Activated CD4-positive, alpha-beta T cell treated with anti-CD3 and anti-CD28 coated beads, Interleukin-2, amount 50 U/mL, for 48 hours (primary cell): ENCODE measurements at places on chromosomes 3 and 15.

- no peak for DNase-seq
Observed at GRCh38 chr3:113234028-113234427, 22.7 kb downstream of the BOC start.

DNA sequence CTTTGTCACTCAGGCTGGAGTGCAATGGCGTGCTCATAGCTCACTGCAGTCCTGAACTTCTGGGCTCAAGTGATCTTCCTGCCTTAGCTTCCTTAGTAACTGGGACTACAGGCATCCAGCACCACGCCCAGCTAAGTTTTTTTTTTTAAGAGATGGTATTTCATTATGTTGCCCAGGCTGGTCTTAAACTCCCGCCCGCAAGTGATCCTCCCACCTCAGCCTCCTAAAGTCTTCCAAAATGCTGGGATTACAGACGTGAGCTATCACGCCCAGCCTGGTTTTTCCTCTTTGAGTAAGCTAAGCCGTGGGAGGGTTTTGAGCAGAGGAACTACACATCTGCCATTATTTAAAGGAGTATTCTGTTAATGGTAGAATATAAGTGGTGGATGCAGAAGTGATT lies 7.4 kb upstream of the LRRFIP2 start:
- DNase-seq: no peak

DNA sequence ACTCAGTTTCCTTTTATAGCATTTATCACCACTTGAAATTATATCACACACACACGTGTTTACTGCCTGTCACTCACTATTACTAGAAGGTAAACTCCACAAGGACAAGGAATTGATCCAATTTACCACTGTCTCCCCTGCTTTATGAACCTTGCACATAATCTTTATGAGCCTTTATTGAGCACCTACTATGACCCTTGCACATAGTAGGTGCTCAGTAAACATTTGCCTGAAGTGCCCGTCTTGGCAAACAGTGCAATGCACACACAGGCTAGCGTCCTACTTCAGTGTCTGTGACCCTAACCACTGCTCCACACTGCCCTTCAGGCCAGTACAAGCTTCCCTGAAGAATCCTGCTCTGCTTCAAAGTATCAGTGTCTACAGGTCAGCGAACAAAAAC lies 237.7 kb upstream of the TMC3 start:
- DNase-seq: no peak

GRCh38 chr15:64640146-64640871 lies 135.1 kb downstream of the RBPMS2 start:
- DNase-seq: no peak

DNA sequence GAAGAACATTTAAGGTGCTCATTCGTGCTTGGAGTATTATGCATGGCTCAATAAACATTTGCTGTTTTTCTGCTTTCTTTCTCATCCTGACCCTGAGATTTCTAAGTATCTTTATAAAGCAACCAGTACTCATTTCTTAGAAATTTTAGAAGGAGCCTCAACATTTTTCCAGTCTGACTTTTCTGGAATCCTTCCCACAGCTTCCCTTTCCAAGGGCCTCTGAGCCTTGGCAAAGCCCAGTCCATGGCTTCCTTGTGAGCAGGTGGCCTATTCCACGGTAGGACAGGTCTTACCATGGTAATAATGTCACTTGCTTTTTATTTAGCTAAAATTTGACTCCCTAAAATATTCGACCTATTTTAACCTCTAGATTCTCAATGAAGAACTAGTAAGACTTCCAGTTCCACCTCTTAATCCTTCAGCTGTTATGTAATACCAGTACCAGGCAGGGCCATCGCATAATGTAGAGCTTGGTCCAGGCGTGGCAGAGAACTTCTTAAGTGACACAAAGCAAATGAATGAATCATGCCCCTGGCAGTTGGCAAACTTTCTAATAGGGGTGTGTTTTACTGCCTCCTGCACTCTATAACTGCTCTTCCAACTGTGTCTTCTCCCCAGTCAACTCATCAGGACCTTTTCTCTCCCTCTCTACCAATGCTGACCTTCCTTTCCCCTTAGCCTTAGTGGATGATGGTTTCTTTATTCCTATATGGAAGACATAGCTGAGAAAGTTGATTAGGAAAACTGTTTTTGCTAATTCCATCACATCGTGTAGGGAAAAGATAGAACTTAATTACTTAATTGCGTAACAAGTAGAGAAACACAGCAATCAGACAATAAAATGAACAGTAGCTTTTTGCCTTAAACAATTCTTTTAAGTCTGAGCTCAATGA lies 894 bp upstream of the TM4SF4 start:
- no peak for DNase-seq

DNA sequence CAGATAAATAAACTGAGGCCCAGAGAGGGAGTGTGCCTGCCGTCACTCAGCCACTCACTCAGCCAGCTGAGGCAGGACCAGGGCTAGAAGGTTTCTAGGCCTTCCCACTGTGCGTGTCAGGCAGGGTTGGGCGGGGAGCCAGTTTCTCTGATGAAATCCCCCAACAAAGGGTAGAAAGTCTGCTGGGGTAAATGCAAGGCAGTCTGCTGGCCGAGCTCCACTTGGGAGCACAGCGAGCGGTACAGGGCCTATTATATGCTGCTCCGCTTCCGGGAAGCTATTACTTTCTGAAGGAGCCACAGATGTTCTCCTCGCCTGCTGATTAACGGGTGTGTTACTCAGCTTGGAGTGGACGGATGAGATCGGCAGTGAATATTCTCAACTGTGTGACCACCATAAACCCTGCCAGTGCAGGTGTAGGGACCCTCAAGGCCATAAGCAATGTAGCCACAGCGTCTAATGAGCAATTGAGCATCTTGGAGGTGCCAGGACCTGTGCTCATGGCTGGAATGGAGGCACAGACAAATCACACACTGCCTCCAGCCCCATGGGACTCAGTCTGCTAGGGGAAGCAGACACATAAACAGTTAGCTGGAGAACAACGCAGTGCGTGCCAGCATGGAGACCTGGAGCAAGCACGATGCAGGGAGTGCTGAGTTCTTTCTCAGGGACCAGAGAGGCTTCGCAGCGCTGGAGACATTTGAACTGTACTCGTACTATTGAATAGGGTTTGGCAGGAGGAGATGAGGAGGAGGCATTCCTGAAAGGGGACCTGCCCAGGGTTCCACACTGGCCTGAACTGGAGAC lies 42.1 kb downstream of the CORO2B start:
- no peak for DNase-seq

GRCh38 chr3:89287902-89288508 lies 180.6 kb downstream of the EPHA3 start:
- DNase-seq: no peak

DNA sequence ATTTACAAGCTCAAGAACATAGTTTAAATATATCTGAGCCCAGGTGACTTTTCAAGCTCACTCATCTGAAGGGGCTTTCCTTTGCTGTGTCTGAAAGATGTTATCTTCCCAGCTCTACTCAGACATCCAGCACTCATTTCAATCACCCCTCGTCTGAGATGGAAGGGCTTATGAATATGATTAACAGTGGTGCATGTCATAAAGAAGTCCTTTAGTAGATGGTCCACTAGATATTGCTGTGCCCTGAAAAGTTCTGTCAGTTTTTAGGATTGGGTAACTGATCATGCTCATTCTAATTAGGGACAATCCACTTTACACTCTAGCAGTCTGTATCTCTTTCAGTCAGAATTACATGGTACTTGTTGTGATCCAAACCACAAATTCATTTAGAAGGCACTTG lies 28.3 kb downstream of the RETNLB start:
- DNase-seq: no peak

GRCh38 chr15:98853617-98854420 lies 153.8 kb downstream of the PGPEP1L start:
- no peak for DNase-seq

GRCh38 chr3:68958932-68959331 lies 26.6 kb upstream of the TAFA4 start:
- no peak for DNase-seq

DNA sequence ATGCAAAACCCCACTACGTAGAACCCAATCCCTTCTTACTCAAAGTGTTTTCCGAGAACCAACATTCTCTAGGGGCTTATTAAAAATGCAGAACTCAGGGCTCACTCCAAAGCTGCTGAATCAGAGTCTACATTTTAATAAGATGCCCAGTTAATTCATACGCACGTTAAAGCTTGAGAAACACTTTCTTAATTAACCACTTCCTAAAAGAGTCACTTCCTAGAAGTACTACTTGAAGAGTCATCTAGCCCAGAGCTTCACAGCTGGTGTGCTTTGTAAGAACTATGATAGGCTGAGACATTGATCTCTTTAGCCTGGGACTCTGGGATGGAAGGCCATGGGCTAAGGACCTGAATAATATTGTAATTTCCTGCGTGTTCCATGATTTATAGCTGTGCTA lies 9.0 kb downstream of the COL6A5 start:
- DNase-seq: no peak

GRCh38 chr15:31049111-31049510 lies 52.4 kb downstream of the TRPM1 start:
- no peak for DNase-seq

- peak; percentile 79 for DNase-seq
Observed at GRCh38 chr3:52123106-52123725, 31.0 kb downstream of the POC1A start.

DNA sequence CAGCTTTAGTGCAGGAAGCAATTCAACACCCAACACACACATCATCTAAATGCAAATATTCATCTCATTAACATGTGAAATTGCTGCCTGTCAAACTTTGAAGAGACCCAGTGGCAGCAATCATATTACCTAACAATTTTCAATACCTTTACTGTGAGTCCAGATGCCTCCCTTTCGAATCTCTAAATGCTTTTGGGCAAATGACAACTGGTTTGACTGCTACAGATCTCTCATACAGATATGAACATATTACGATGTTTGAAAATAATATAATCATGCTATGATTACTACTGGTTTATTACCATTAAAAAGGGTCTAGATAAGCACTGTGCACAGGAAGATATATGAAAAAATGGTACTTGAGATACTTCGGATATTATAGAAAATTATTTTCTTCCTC lies 137.9 kb downstream of the ADAMTS9 start:
- DNase-seq: no peak

DNA sequence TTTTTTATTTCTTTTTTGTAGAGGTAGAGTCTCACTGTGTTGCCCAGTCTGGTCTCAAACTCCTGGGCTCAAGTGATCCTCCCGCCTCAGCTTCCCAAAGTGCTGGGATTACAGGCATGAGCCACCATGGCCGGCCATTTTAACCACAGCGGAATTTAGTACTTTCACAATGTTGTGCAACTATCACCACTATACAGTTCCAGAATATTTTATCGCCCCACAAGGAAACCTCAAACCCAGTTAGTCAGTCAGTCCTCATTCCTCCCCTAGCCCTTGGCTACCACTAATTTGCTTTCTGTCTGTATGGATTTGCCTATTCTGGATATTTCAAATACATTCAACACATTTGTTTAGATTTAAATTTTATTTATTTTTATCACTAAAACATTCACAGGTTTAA lies 15.5 kb upstream of the HOMER2 start:
- DNase-seq: no peak

DNA sequence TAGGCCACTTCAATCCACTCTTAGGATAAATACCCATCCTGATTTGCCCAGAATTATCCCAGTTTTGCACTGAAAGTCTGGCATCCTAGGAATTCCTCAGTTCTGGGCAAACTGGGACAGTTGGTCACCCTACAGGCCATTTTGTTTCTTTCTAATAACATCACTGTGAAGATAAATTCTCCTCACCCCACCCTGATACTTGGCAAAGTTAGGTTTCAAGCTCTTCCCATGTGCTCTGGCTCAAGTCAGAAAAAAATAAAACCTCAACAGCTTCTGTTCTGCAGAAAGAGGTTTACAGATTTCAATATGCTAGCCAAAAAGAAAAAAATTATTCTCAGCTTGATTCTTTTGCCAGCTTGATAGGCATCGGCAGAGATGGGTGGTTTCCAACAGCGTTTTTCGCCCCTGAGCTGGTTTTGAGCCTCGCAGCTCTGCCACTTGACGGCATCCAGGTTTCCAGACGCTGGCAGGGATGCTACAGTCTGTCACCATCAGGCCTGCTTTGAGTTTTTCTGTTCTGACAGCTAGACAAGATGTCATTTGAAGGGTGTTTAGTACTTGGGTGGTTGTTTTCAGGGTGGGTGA lies 171.4 kb downstream of the SSR3 start:
- DNase-seq: no peak

GRCh38 chr15:58962662-58963565 lies 24.5 kb upstream of the RNF111 start:
- no peak for DNase-seq

DNA sequence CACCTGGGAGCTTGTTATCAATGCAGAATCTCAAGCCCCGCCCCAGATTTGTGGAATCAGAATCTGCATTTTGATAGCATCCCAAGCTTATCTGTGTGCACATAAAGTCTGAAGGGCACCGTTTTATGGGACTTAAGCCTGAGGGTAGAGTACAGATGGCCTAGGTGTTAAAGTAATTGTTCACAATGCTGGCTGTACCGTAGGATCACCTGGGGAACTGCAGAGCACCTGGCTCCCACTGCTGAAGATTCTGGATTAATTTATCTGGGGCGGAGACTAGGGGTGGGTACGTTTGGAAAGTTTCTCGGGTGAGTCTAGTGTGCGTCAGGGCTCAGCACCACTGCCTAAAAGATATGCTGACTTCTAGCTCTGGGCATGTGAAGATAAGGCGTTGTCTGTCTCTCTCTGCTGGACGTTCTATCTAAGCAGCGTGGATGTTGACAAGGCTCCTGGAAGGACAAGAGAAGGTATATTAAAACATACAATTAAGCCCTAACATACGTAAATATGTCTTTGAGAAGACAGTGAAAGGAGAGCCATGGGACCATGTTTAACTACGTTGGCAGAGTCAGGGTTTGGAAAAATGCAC lies 63.2 kb upstream of the RASGRP1 start:
- no peak for DNase-seq

- no peak for DNase-seq
Observed at GRCh38 chr3:131899021-131899420, 135.8 kb downstream of the CPNE4 start.

DNA sequence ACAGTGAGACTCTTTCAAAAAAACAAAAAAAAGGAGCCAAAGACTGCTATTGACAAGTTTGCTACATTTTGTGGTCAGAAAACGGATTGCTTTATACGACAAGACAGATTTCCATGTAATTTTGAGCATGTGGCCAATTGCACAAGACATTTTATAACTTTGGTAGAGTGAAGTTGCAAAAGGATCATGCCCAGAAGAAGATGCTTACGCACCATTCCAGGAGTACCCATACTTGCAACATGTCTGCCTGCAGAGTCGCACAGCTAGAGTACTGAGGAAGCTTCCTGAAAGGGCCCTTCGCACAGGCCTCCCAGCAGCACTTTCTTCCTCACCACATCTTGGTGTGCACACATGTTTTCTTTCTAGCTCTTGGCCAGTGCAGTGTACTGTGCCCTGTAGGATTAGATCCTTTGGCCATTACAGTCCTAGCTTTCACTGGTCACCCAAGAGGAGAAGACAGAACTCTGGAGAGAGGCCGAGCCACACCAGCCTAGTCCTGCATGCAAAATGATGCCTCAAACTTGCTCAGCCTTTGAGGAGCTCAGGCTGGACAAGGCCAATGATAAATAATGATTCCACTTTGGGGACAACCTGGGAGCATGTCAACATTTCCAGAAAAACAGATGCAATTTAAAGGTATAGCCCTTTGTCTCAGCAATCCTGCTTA lies 11.7 kb downstream of the CHDH start:
- DNase-seq: no peak
